ENCODE measurements at places on chromosomes 6 and 20. TPM values are rescaled to one million over a fixed set of nuclear protein-coding genes. Genes with fewer than 3 reads are reported as not detected.
A peak's percentile ranks its signal among the peaks of the same experiment; 100 is the strongest.

The LY6G6C gene
- not detected for total RNA-seq

GRCh38 chr20:54320148-54320607, 112.3 kb downstream of the PFDN4 start:
- DNase-seq = no peak

GRCh38 chr20:60171313-60171712, 213.1 kb downstream of the CDH26 start:
- DNase-seq = no peak

The HLA-DPA1 gene
- 19.5 TPM for total RNA-seq

GRCh38 chr20:46552460-46553420, 2.3 kb upstream of the OCSTAMP start:
- no peak for DNase-seq

The POM121L2 gene
- not detected for total RNA-seq

The NRSN1 gene
- total RNA-seq = not detected

- DNase-seq = no peak
Measured at GRCh38 chr6:141451511-141452353, 681.0 kb upstream of the GJE1 start.

The RGS17 gene
- total RNA-seq = not detected

- no peak for DNase-seq
Measured at GRCh38 chr20:62740286-62741141, 31.9 kb downstream of the NTSR1 start.

DNA sequence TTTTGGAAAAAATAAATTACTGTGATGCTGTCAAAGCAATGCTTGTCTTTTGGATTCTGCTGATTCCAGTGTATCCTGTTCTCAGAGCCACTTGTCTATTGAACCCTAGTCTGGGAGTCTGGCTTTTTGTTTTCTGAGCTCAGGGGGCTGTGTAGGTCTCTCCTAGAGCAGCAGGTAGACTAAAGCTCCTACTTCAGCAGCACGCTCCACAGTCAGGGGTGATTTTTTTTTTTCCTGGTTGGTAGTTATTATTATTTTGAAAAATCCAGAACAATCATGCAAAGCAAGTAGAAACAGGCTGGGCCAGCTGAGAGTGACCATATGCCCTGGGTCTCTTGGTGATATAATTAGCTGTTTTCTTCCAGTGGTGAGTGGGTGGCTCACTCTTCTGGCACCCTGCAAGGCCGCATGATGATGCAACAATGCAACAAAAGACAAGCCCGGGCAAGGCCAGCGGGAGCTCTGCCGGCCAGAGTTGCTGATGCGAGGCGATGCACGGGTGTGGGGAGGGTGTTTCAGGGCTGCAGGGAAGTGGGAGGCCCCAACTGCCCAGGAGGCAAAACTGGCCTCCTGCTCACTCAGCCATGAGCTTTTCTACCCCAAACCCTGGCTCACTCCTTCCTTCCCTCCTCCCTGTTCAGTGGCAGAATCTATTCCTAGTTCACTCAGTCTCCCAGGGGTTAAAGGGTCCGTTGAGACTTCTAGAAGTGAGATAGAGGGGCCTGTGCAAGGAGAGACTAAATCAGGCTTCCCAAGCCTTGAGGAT, 11.5 kb upstream of the CDKN1A start:
- DNase-seq = peak; percentile 81

DNA sequence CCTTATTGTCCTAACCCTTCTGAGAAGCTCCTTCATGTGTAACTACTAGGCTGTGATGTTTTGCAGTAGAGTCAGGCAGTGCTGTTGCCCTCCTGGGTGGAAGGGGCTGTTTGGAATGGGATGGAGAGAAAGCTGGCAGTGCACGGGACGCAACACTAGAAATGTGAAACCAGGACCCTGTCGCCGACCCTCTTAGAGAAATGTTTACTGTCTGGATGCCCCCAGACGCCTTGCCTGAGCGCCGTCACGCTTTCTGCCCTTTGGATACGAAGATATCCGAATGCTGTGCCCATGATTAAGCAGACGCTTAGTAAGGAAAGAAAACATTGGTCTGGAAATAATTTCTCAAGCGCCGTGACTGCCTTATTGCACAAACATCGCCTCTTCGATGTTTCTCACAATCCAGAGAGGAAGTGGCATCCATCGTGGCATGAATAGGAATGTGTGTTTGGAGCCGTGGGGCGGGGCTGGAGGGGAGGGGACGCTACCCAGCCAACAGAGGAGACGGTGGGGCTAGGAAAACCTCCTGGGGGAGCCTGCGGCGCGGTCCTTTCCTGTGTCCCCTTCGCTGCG, 661 bp upstream of the PPP1R14C start:
- no peak for DNase-seq

The PKHD1 gene
- total RNA-seq = 0.02 TPM

DNA sequence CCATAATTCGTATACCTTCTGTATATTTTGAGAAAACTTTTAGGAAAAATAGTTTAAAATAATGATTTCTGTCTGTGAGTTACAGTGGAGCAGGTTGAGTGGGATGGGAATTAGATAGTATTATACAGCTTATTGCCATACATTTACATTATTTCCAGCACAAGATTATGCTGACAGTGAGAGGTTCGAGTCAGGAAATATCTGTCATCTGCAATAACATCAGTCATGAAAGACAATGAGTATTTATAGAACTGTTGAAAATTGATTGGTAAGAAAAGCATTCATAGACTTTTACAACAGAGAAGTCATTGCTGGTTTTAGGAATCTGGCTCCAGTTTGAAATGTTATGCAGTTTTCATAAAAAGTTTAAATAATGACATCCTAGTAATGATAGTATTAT, 45.9 kb downstream of the FAM135A start:
- no peak for DNase-seq

The ACSS2 gene
- 82.2 TPM for total RNA-seq

DNA sequence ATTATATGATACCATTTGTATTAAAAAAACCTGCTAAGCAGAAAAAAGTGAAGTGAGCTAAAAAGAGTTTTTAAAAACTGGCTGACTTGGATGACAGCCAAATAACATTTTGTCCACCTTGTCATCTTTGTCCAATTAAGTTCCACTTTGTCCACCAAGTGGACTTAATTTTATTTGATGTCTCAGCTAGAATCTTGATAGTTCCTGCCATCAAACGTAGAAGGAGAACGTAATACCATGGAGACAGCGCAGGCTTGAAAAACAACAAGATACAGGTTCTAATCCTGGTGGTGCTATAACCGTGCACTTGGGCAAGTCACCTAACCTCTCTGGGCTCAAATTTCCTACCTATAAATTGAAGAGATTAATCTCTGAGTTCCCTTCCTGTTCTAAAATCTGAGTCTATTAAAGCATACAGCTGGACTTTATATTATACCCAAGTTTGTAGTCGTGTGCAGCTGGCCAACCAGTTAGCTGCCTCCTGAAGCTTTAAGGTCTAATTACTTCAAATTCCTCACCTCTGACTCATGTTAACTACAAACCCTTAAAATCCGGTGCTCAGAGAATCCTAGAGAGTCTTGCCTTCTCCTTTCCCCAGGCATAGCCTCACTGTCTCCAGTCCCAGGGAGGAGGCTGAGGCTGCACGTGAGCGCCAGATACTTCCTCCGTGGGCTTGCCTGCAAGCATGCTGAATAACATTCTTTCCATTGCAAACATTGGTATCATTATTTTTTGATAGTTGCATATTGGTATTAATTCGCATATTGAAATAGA, 16.8 kb downstream of the TMEM244 start:
- no peak for DNase-seq

The OTOR gene
- not detected for total RNA-seq

The GSTA3 gene
- not detected for total RNA-seq

DNA sequence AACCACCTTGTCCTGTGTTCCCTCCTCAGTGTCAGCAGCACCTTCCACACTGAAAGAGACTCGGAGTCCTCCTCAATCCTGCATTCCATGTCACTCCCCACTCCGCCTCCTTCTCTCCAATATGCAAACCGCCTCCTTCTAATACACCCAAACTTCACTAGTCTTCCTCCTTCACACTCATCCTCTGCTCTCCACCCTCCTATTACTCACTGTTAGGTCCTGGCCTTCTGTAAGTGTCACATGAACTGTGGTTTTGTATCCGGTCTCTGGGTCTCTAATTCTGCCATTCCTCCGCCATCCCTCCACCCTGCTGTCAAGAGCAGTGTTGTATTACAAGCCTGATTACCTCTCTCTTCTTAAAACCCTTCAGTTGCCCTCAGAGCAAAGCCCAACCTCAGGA, 200.5 kb upstream of the CDYL start:
- DNase-seq = no peak

DNA sequence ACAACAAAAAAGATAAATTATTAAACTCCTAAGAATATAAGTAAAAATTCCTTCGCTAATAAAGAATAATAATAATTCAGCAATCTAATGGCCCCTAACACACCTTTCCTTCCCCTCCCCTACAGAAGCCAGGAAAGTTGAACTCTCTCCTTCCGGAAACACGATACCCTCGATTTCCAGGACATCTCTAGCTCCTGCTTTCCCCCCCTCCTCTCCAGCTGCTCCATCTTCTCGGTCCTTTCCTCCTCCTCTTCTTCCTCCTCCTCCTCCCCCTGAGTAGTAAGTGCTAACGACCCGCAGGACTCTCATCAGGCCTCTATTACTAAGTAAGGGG, 603 bp downstream of the TASP1 start:
- DNase-seq = no peak

- DNase-seq = no peak
Measured at GRCh38 chr20:7362601-7363000, 577.7 kb downstream of the HAO1 start.

DNA sequence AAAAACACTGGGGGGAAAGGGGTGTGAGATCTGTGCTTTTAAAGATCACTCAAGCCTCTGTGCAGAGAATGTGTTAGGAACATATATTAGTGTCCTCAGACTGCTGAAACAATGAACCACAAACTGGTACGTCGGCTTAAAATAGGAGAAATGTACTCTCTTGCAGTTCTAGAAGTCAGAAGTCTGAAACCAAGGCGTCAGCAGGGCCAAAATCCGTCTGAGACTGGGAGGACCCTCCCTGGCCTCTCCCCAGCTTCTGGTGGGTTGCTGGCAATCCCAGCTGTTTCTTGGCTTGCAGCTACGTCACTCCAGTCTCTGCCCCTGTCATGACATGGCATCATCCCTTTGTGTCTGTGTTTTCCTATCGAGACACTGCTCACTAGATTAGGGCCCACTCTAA, 3.9 kb downstream of the CDH26 start:
- no peak for DNase-seq

The HTR1E gene
- total RNA-seq = not detected

DNA sequence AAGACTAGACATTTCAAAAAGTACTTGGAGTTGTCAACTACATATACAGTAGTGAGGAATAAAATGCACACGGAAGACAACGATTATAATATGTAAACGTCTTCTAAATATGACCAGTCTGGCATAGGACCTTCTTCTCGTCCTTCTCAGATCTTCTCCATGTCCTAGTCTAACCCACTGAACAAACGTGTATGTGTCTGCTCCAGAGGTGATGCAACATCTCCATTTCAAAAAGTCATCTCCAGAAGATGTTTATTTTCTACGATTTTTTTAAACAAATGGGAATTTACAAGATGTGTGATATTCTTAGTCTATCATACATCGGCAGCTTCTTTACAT, 89.9 kb downstream of the GPX5 start:
- no peak for DNase-seq

DNA sequence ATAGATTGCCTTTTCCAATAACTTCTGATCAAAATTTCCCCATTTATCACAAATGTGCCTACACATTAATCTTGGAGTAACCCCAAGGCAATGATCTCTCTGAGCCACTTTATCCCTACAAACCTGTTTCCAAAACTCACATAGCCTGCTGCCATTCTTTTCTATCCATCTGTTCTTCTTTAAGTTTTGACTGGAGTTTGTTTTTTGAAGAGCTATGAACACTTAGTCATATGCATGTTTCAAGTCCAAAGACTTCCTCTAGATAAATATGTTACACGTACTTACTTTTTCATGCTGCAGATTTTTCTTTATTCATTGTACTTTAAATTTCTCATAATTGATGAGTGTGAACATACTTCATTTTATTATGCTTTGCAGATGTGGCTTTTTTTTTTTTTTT, 488.9 kb upstream of the CITED2 start:
- DNase-seq = no peak

DNA sequence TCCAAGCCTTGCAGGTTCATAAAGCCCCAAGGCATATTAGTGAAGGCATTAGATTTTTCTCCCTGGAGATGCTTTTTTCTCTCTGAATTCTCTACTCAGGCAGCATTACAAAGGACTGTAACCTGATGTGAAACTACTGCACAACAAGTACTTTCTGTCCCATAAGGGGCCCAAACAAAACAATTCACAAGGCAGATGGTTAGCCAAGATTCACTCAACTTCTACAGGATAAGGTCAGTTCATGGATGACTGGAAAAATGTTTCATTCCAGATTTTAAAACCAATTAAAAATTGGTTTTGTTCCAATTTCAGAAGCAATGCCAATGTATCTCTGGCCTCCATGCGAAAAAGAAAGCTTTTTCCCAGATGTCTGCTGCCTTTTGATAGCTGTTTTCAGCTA, 181.8 kb downstream of the KHDC1L start:
- no peak for DNase-seq

GRCh38 chr6:7267466-7268091, 45.4 kb downstream of the SSR1 start:
- DNase-seq = no peak

GRCh38 chr20:35768731-35769664, 2.8 kb upstream of the PHF20 start:
- DNase-seq = peak; percentile 97

The ABRACL gene
- total RNA-seq = 1.5 TPM

DNA sequence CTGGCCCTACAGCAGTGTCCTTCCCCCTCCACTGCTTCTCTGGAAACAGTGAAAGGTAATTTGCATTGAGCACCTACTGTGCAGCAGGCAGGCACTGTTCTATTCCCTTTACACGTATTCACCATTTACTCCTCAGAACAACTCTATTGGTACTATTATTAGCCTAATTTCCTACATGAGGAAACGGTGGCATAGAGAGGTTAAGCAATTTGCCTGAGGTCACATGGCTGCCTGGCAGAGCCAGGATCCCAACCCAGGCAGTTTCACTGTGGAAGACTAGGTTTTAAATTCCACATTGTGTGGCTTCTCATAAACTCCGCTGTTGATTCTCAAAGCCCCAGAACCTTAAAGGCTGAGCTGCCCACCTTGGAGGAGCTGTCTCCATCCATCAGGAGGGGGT, 72.7 kb downstream of the CLIC5 start:
- DNase-seq = no peak

- DNase-seq = no peak
Measured at GRCh38 chr6:17278289-17279063, 2.7 kb upstream of the RBM24 start.

The MEP1A gene
- not detected for total RNA-seq

DNA sequence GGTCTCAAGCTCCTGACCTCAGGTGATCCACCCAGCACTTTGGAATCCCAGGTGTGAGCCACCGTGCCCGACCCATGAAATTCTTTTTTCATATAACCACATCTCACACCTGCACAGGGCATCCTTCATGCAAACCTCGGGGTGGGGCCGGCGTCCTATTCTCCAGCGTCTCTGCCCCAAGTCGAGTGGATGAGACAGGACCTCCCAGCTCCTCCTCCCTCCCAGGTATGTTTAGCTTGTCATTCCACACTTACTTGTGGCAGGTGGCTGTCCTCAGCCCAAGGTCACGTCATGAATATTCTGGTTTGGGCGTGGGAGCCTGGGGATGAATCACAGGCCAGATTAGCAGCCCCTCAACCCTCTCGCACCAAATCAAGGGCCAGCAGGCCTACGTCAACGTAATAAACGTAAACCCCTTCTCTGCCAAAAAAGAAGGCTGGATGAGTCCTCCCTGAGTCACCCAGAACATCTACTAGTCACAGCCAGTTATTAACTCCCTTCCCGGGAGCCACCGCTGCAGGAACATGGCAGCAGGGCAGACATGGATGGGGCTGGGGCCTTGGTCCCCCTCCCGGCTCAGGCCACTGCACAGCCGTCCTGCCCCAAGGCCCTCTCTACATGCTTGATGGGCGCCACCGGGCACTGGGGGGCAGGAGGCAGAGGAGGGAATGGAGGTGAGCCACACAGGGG, 91.7 kb downstream of the YTHDF1 start:
- DNase-seq = no peak

Data from gastrocnemius medialis (tissue), 4 donors.